ENCODE measurements at places on chromosomes 4 and X.

- no peak for DNase-seq
Measured at GRCh38 chrX:69221239-69222102, 56.2 kb upstream of the PJA1 start.

- no peak for DNase-seq
Measured at GRCh38 chrX:65528705-65529340, 5.8 kb downstream of the LAS1L start.

- DNase-seq = no peak
Measured at GRCh38 chrX:69278031-69278687, 112.9 kb upstream of the PJA1 start.

DNA sequence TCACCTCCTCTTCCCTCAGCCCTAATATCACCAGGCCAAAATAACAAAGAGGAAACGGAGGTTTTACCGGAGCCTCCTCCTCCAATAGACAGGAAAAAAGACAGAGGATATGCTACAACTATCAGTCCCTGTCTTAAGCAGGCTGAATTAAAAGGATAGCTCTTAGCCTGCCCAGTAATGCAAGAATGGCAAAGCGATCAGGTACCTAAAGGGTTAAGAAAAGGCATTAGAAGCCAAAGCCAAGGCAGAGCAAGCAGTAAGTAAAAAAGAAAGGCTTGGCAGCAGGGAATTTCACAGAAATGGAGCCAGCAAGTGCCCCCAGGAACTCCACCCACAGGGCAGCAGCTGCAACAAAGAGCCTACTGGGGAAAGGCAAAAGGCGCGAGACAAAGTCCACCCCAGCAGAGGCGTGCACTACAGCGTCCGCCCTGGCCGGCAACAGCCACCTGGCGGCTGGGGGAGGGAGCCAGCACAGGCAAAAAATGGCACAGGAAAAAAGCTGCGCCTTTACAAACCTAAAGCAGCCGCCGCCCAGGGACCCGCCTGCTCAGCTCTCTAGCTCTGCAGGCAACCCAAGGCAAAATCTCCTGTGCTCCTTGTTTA, 220.6 kb upstream of the ZC4H2 start:
- DNase-seq = no peak

DNA sequence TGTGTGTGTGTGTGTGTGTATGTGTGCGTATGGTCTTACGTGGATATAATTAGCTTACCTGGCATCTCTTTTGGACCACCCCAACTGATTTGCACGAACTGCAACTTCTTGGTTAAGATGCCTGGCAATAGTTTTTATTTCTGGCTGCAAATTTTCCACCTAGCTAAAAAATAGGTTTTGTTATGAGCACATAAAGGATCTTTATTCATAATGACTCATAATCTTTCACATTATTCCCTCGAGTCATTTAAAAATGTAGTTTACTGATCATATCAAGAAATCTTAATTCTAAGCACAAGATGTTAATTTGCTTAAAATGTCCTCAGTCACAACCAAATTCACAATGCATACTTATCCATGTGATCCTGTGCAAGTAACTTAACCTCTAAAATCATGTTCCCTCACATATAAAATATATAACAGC, 1.5 kb downstream of the COX18 start:
- DNase-seq = no peak

Data from MV-4-11 (cell line).